ENCODE measurements at places on chromosomes 1 and 21.

- DNase-seq = no peak
These were observed 79.2 kb upstream of the NRIP1 start for GRCh38 chr21:15144026-15144425.

GRCh38 chr1:53288002-53288789 lies 39.7 kb downstream of the LRP8 start:
- DNase-seq = no peak

DNA sequence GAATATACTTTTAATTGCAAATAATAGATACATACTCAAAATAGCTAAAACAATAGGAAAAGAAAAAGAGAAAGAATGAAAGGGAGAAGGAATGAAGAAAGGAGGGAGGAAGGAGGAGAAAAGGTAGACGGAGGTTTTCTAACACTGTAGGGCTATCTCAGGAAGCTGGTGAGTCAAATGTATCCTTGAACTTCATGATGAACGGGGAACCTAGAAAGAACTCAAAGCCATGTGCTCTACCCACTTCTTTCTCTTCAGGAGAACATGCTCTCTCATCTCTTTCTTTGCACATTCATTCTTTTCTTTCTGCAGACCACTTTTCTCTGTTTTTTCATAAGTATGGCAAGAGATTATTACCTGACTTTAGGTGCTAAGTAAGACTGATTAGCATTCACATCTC lies 37.3 kb upstream of the ZNF644 start:
- no peak for DNase-seq

DNA sequence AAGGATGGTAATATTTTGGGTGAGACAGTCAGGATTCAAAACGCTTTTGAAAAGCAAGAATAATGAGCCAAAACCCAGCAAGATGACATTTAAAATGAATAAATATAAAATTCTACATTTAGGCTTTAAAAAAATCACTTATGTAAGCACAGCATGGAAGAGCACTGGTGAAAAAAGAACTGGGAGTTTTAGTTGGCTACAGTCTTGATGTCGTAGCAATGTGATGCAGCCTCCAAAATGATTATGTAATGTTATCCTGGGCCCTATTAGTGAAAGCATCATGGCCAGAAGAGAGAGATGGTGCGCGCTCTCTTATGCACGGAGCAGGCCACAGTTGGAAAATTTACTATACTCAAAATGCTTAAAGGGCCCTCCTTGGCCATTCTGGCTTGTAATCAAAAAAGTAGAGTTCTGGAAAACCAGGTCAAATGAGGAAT lies 5.1 kb downstream of the KCNJ9 start:
- no peak for DNase-seq

- DNase-seq = peak; percentile 98
These were observed 16.1 kb downstream of the ENSA start for GRCh38 chr1:150613061-150613920.

DNA sequence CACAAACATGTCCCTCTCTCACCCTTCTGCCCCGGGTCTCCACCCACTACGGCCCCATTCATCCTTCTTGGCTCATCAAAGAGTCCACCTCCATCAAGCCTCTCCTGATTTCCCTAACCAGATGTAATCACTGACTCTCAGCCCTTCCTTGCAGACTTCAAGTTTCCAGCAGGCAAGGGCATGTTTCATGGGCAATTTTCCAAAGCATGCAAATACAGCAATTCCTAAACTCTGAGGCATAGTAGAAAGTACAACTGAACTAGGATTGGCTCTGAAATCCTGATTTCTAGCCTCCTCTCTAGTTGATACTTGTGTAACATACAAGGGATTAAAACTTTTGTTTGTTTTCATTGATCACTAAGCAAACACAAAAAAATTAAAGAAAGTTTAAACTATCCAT lies 109.1 kb upstream of the GADD45A start:
- no peak for DNase-seq

GRCh38 chr21:28817871-28818270 lies 174.8 kb downstream of the LTN1 start:
- no peak for DNase-seq

DNA sequence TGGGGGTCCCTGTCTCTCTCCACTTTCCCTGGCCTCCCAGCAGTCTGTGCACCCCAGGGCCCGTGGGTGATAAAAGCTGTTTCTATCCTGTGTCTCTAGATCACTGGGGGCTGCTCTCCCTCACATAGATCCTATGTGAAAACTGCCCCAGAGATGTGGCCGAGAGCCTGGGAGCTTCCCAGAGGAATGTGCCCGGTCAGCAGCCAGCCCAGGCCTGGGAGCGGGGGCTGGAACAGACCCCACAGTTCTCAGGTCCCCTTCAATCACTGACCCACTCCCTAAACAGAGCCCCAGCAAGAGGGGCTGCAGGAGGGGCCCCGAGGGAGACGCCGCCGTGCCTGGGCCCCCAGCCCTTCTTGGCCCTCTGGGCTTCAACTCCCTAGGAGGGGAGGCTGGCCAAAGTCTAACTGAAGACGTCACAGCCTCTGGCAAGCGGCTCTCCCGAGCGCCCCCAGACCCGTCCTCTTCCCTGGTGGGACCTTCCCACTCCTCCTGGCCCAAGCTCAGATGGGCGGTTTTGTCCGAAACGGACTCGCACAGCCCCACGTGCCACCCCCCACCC lies 403 bp downstream of the MXRA8 start:
- no peak for DNase-seq

- no peak for DNase-seq
These were observed 18.8 kb upstream of the ZNF281 start for GRCh38 chr1:200428482-200429205.

GRCh38 chr1:240508950-240509349 lies 103.0 kb downstream of the GREM2 start:
- no peak for DNase-seq

DNA sequence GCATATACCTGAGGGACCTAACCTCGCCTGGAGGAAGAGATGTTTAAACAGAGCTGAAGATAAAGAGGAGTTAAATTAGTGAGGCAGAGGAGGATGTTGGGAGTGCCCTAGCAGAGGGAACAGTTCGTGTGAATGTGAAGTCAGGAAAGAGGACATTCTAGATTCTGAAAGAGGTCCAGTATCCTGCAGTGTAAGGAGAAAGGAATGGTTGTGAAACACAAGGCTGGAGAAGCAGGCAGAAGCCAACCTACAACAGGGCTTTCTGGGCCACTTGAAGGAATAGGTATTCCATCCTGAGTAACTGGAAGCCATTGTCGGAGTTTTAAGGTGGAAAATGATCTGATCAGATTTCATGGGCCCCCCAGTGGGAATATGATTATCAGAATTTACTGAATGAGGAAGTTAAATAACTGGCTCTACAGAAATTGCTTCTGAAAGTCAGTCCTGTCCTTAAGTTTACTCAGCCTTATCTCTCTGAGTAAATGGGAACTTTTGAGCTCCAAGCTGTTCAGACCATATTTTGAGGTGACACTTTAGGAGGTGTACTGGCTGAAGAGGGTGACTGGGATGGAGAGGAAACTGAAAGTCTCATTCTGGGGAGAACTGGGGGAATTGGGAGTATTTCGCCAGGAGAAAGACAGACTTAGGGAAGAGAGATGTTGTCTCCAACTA lies 24.4 kb upstream of the FAAH start:
- DNase-seq = no peak

DNA sequence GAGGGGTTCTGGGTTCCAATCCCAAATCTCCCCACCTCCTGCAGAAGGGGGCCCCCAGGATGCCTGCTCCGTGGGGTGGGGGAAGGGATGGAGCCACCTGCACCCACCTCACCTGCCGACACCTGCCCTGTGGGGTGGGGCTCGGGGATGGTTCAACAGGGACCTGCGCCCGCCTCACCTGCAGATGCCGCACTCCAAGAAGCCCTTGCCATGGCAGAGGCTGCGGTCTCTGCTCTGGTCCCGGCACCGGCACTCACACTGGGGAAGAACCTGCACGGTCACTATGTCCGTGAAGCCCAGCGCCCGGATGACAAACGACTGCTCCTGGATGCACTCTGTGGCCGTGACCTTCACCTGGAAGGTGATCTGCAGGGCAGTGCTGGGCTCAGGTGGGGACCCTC lies 18.1 kb upstream of the PTTG1IP start:
- DNase-seq = no peak

GRCh38 chr1:37708471-37708870 lies 16.2 kb downstream of the CDCA8 start:
- no peak for DNase-seq

DNA sequence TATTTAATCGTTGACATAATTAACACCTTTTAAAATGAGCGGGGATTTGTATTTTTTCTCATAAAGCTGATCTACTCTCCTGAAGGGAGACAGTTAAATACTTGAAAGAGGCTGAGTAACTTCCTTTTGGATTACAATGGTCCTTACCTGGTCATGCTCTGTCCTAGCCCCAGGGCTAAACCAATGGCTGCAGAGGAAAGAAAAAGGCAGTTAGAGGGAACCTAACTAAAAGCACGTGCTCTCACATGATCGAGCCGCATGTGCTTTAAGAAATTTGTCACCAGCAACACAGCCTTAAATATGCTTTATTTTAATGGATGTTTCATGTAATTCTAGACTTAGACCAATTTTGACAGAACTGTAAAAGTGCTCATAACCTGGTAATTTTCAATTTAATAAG lies 132.7 kb downstream of the GPATCH2 start:
- no peak for DNase-seq

GRCh38 chr1:116002781-116003420 lies 26.6 kb downstream of the SLC22A15 start:
- no peak for DNase-seq

DNA sequence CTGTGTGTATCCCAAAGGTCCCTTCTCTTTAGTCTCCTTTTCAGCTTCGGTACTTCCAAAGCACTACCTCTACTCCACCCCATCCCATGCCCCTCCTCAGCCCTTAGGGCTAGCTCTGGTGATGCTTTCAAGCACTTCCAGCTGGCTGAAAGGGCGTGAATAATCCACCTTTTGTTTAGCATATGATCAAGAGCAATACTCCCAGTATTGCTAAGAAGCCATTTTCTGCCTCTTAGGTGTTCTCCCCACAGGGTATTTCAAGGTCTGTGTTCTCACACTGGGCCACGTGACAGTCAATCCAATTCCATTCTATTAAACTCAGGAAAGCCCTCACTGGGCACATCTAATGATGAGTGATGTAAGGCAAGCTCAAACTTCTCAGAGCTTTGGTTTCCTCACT lies 298.5 kb upstream of the PROX1 start:
- DNase-seq = no peak

- no peak for DNase-seq
These were observed 26.3 kb upstream of the EPB41 start for GRCh38 chr1:28887835-28888682.

DNA sequence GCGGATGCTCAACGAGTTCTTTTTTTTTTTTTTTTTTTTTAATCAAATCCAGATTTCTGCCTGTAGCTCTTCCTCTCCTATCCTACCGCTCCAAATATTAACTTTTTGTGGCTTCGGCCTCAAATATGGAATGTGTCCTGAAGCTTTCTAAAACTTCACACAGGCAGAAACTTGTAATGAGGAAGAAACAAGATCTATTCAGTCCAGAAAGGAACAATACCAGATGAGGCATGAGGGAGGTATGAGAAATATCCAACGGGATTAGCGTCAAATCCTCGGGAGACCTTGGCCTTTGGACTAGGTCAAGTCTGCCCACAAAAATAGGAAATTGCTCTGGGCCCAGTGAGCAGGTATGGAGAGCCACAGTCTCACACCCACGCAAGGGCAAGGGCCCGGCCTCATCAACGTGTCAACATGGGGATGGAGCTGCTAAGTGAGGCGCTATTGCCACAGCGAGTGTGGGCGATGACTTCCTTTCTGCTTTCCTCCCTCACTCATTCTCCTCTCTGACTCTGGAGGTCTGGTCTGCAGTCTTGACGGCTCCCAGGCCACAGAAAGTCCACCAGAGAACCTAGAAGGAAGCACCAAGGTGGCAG lies 66.6 kb downstream of the BCAR3 start:
- DNase-seq = peak; percentile 61

- no peak for DNase-seq
These were observed 82.9 kb downstream of the BEND5 start for GRCh38 chr1:48693674-48694320.

GRCh38 chr1:27314169-27314568 lies 7.8 kb upstream of the TMEM222 start:
- DNase-seq = no peak

DNA sequence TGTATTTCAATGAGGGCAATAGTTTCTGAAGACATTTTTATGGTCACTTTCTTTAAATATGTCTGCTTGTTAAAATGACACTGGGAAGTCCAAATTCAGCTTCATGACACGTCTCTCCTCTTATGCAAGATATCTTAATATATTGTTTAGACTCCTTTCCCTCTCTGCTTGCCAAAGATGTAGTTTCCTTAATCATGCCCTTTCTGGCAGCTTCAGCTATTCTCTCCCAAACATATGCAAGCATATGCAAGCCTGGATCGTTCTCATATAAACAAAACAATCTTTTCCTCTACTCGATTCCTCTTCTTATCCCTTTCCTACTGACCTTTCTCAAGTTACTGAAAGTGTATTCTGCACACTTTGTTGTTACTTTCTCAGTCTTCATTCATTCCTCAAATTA lies 372.2 kb downstream of the PTBP2 start:
- DNase-seq = no peak

- DNase-seq = peak; percentile 66
These were observed 3.0 kb downstream of the EFNA3 start for GRCh38 chr1:155081472-155082300.

- no peak for DNase-seq
These were observed 47.4 kb upstream of the SLC5A9 start for GRCh38 chr1:48175116-48175515.

DNA sequence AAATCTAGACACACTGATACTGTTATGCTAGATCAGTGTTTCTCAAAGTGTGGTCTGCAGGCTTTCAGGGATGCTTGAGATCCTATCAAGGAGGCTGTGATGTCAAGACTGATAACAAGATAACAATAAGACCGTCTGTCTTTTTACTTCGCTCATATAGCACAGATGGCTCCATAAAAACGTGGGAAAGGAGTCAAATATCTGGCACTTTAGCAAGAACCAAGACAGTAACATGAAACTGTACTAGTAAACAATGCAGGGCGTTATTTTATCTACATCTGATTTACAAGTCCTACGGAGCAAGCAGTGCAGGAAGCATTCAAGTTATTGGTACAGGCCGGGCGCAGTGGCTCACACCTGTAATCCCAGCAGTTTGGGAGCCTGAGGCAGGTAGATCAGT lies 3.6 kb upstream of the SPRR3 start:
- DNase-seq = no peak

- no peak for DNase-seq
These were observed 15.4 kb downstream of the AMPD2 start for GRCh38 chr1:109634771-109635750.

- DNase-seq = no peak
These were observed 172.8 kb downstream of the MATN1 start for GRCh38 chr1:30550365-30551220.

GRCh38 chr1:98516306-98516705 lies 145.2 kb upstream of the SNX7 start:
- no peak for DNase-seq

All from DMS53 (cell line).